Kidney capillary endothelial cell (primary cell): ENCODE measurements at places on chromosomes 6 and 20.

- DNase-seq: no peak
Observed at GRCh38 chr6:56025795-56026194, 150.4 kb upstream of the BMP5 start.

DNA sequence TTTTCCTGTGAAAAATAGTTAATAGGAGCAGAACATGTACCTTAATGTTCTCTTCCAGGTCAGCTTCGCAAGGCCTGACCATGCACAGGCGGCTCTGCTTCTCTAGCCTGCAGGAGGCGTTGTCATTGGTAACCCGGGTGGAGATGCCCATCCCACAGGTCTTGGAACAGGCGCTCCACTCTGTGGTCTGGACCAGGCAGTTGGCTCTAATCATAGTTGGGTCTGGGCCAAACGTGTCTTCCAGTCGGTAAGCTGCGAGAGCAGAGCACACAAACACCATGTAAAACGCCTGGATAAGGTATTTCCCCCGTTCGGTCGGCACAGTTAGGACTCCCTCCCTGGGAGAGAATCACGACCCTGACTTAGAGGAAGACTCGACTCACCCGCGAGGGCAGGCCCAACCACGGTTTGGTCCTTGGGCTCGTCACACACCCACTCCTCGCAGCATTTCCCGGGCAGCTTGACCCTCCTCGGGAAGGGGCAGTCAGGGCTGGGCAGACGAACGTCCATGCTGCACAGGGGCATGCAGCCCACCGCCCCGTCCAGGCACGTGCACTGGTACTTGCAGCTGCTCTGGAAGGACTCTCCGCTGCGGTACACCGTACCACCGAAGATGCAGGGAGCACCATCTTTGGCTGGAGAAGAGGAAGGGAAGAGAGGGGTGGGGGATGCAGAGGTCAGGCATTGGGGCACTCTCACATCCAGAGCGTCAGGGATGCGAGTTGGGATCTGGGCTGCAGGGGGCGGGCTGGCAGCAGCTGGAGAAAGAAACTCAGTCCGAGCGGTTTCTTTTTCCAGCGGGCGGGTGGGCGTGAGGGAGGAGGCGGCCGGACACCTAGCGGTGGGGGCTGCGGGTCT lies 1.0 kb downstream of the CCN2 start:
- DNase-seq: peak; percentile 58

DNA sequence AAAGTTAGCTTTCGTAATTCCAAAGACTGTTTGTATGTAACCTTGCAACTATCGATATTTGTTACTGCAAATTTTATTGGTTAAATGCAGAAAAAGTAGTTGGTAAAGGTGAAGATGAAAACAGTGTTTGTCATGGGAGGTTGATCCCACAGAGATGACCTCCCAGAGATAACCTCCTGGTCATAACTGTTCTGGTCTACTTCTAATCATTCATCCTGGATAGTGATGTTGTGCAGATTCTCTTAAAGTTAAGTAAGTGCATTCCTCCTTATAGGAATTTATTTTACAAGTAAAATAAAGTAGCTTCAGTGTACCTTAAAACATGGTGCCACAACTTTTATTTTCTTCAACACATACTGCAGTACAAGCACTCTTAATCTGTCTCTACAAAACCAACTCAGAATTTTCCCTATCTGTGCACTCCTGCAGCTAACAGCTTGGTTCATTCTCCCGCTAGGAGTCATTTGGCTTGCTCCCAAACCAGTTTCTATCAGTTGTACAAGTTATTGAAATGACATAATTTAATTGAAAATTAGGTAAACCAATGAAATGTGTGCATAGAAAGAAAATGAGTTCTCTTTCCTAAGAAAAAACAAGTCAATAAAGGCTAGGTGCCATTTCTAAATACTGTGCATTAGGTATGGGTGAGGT lies 19.2 kb downstream of the METTL24 start:
- no peak for DNase-seq

DNA sequence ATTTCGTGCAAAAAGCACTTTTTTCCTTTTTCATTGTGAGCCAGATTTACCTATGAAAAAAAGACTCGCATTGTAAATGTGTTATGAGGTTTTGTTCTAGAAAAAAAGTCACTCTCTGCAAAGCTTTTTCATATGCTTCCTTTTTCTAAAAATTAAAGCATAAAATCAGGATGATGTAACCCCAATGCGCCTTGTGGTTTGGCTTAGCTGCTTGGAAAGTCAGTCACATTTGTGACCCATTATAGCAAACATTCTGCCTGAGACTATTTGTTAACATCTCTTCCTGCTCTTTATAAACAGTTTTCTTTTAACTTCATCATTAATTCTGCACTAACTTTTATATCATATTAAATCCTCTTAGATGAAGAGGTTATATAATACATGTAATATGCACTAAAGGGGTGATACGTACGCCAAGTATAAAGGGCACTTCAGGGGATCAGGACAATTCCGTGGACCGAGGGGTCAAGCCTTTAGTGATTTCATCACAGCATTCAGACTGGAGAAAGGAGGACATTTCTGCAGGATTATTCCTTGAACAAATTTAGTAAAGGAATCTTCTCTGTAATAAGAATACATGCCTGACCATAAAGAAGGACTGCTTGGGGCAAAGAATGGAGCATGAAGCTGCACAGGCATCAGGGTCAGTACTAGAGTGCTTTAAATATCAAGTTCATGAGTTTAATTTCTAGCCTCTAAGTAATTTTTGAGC lies 48.1 kb upstream of the SMLR1 start:
- DNase-seq: no peak

GRCh38 chr6:117165911-117166499 lies 99.4 kb upstream of the VGLL2 start:
- no peak for DNase-seq

DNA sequence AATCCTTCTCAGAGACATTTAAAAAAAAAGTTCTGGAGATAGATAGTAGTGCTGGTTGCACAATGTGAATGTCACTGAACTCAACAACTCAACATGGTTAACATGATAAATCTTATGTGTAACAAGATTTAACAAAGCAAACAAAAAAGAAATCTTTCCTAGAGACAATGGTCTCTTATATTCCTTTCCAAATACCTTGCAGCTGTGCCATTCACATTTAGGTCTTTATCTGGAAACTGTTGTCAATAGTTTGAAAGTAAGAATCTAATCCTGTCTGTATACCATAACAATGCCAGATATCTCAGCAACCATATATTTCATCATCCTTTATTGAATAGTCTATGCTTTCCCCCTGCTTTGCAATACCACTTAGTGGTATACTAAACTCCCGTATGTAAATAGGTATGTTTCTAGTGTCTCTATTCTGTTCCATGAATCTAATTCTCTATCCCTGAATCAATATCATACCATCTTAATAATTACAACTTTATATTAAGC lies 2.1 kb downstream of the SERAC1 start:
- no peak for DNase-seq

DNA sequence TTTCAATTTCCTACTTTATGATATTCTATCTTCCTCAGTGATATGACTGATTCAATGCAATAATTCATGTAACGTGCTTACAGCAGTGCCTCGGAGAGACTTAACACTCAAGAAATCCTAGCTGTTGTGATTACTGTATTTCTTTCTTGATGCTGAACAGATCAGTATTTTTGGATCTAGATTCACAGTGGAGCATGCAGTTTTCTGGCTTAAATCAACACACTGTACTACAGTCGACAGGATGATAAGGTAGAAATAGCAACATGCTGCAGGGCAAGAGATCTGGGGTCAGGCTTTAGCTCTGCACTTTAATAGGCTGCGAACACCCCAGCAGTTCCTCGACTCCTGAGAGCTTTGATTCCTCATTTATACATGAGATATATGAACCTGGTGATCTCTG lies 161.0 kb downstream of the AIG1 start:
- no peak for DNase-seq

- no peak for DNase-seq
Observed at GRCh38 chr6:2652611-2653010, 98.1 kb downstream of the MYLK4 start.

DNA sequence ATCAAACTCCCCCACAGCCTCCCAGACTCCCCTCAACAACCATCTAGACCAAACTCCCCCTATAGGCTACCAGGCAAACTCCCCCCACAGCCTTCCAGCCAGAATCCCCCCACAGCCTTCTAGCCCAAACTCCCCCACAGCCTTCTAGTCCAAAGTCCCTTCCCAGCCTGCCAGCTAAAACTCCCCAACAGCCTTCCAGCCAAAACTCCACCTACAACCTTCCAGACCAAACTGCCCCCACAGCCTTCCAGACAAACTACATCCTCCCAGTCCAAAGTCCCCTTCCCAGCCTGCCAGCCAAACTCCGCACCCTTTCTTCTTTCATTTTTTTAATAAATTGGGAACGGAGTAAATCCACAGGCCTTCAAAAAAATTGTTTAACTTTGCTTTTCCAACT lies 37.4 kb upstream of the SYNDIG1 start:
- no peak for DNase-seq

DNA sequence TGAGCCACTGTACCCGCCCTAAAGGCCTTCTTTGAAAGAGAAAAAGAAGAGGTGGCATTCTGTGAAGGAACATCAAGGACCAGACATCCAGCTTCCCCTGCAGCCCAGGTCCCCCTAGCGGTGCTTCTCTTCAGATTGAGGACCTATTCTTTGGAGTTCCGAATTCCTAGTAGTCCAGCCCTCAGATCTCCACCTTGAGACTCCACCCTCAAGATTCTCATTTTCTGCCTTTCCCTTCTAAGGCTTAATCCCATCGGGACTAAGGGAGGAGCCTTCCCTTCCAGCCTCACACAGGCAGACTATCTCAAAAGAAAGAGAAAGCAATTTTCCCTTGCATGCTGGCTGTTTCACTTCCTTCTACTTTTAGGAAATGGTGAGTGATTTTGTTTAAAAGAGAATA lies 32.5 kb downstream of the MUC22 start:
- peak; percentile 40 for DNase-seq

DNA sequence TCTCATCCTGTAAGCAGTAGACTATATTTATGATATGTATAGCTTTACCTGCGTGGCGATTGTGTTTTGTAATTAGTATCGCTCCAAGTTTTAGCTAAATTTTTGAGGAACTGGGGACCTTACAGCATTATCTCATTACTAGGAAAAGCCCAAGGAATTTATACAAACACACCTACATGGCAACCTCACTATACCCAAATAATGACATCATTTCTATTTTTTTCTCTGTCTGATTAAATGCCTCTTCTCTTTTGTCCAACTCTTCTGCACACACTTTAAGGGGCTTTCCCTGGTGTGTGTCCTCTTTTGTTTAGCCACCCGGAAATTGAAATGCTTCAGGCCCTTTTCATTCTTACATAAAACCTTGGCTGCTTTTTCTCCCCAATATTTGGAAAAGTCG lies 82.9 kb upstream of the EXOC2 start:
- DNase-seq: no peak

GRCh38 chr6:71902261-71902660 lies 15.9 kb downstream of the RIMS1 start:
- DNase-seq: no peak

DNA sequence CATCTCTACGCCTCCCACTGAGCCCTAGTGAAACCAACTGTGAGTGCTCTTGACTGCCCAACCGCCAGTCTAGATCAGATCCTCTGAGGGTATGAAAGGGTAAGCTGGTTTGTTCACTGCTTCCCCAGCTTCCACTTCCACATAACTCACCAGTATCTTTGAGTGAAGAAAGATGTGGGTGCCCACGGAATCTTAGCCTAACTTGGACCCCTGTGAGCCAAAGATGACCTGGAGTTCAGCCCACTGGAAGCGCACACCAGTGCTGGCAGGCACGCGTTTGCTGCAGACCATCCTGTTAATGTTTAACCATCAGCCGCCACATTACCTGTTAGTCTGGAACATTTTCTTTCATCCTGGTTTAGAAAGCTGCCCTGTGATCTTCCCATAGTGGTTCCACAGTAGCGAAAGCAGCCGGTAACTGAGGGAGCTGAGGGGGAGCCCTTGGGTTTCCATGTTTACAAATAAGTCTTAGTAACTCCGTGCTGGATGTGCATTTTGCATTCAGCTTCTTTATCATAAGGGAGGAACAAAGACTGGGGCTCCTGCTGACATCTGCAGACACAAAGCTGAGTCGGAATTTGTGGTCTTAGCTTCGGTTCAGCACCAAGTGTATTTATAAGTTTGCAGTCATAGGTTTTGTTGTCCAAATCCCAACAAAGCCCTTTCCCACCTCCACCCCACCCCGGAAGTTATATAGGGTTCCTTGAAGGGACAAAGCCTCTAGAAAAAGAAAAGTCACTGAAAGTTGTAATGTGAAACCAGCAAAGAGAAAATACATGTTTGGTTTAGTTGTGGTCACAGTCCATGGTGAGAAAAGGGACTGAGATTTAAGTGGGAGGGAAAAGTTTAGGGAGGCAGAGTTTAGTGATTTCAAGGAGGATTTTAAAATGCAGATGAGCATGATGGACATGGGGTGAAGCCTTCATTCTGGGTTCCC lies 71.0 kb downstream of the SSR1 start:
- no peak for DNase-seq

- peak; percentile 69 for DNase-seq
Observed at GRCh38 chr6:32087574-32088486, 21.3 kb downstream of the TNXB start.

- DNase-seq: no peak
Observed at GRCh38 chr20:513429-513828, 30.2 kb downstream of the CSNK2A1 start.

DNA sequence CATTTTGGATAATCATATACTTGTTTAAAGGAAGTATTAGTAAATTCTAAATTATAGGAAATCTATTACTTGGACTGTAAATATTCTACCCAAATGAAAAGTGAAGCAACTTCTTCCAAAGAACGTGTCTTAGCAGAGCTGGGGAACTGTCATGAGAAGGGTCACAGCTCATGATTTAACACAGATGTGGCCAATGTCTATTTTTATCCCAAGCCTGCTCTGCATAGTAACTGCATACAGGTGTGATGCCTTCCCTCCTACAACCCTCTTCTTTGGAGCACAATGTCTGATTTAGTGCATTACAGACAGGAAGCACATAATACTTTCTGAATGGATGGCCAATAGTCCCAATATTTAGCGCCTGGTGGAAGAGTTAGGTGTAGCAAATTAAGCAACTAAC lies 138.7 kb upstream of the THEMIS start:
- DNase-seq: no peak

DNA sequence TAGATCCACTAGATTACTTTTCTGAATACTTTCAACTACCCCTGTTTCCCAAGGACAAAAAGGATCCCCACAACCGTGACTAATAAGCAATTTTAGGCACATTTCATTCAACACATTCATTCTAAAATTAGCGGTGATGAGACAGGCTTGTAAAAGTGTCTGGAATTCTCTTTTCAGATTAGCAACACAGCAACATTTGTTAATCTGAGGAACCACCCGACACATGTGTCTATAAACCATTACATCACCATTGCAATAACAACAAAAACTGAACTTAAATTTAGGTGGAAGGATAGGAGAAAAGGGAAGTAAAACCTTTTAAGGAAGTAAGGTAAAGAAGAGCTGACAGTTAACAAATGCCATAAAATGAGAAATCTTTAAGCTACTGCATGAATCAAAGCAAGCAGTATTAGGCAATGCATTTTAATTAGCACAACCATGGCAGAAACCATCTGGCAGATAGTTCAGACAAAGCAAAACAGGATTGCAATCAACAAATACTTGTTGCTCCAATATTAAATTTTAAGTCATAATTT lies 49.1 kb downstream of the MAP3K7 start:
- DNase-seq: no peak

GRCh38 chr6:41061196-41061726 lies 8.3 kb downstream of the APOBEC2 start:
- DNase-seq: no peak

GRCh38 chr6:108560463-108561308 lies at the start of gene FOXO3:
TSS of gene FOXO3 (plus strand) at chr6:108560917. CDS start at chr6:108561209, 292 bp downstream.
- peak; percentile 67 for DNase-seq

- DNase-seq: no peak
Observed at GRCh38 chr6:79894939-79895338, 52.4 kb downstream of the ELOVL4 start.

GRCh38 chr6:89859744-89860143 lies 30.1 kb downstream of the CASP8AP2 start:
- no peak for DNase-seq

- no peak for DNase-seq
Observed at GRCh38 chr6:169044381-169045230, 209.0 kb downstream of the THBS2 start.
